Thyroid gland (tissue), 4 donors: ENCODE measurements at places on chromosomes 7 and 10. TPM values are rescaled to one million over a fixed set of nuclear protein-coding genes. Genes with fewer than 3 reads are reported as not detected.

The HOGA1 gene
- 4.5 TPM for total RNA-seq

The ZNF248 gene
- total RNA-seq, result 43.1 TPM

The ZNF37A gene
- total RNA-seq, result 20.9 TPM

The CDNF gene
- total RNA-seq, result 2.6 TPM

The NEUROD6 gene
- total RNA-seq, result not detected

The SCIN gene
- total RNA-seq, result 8.4 TPM

The GLCCI1 gene
- total RNA-seq, result 68.1 TPM

The GPER1 gene
- total RNA-seq, result 12.5 TPM

The GSTO2 gene
- total RNA-seq, result 16.3 TPM

The CPN1 gene
- total RNA-seq, result not detected

The UCN3 gene
- not detected for total RNA-seq

The ZNF425 gene
- total RNA-seq, result 3.8 TPM

The SAMD9 gene
- total RNA-seq, result 4.4 TPM

The PLCE1 gene
- total RNA-seq, result 19.7 TPM

The NPFFR1 gene
- 0.05 TPM for total RNA-seq

The LDB3 gene
- total RNA-seq, result 5.5 TPM

The ALKBH4 gene
- total RNA-seq, result 42.2 TPM

The ANKIB1 gene
- total RNA-seq, result 53.3 TPM

The CNTNAP2 gene
- 0.88 TPM for total RNA-seq

The LIPF gene
- total RNA-seq, result not detected

The NKX1-2 gene
- not detected for total RNA-seq

The SLK gene
- 70.3 TPM for total RNA-seq

The OR2A7 gene
- 19.6 TPM for total RNA-seq

The NAPEPLD gene
- 20.3 TPM for total RNA-seq

The HYAL4 gene
- total RNA-seq, result not detected

The ZNF853 gene
- 17.2 TPM for total RNA-seq

The SLC29A4 gene
- total RNA-seq, result 23.2 TPM

The TMEM236 gene
- total RNA-seq, result 0.67 TPM

The FRAT2 gene
- 23.2 TPM for total RNA-seq

The CALY gene
- total RNA-seq, result 1.5 TPM

The GBX1 gene
- not detected for total RNA-seq

The INHBA gene
- total RNA-seq, result 1.4 TPM

The C10orf105 gene
- not detected for total RNA-seq

The MMD2 gene
- total RNA-seq, result not detected

The CSTF2T gene
- 26.4 TPM for total RNA-seq

The KCNK18 gene
- not detected for total RNA-seq

The CPED1 gene
- total RNA-seq, result 19.6 TPM

The PAX4 gene
- not detected for total RNA-seq

The ZNF212 gene
- total RNA-seq, result 6.7 TPM

The RHBDD2 gene
- total RNA-seq, result 103 TPM

The UCMA gene
- not detected for total RNA-seq

The CACNA2D1 gene
- total RNA-seq, result 128 TPM

The ADAM22 gene
- total RNA-seq, result 19.2 TPM

The COBL gene
- 19.3 TPM for total RNA-seq

The HOXA9 gene
- not detected for total RNA-seq

The TNS3 gene
- total RNA-seq, result 75.0 TPM

The CADPS2 gene
- total RNA-seq, result 32.1 TPM

The AKR1C2 gene
- total RNA-seq, result 52.6 TPM

The PHYHIPL gene
- total RNA-seq, result 0.29 TPM

The C10orf62 gene
- total RNA-seq, result not detected

The PBLD gene
- total RNA-seq, result 6.9 TPM

The PRSS37 gene
- total RNA-seq, result not detected

The FHIP2A gene
- 42.6 TPM for total RNA-seq

The MBL2 gene
- total RNA-seq, result not detected

The SLIT1 gene
- 0.78 TPM for total RNA-seq

The FEZF1 gene
- not detected for total RNA-seq

The TRIM73 gene
- 3.8 TPM for total RNA-seq

The RET gene
- total RNA-seq, result 0.33 TPM

The DPP6 gene
- 97.7 TPM for total RNA-seq
